ENCODE measurements at places on chromosomes 5 and 9. TPM values are rescaled to one million over a fixed set of nuclear protein-coding genes. Genes with fewer than 3 reads are reported as not detected.

Gene ZNF366
- not detected for polyA plus RNA-seq

Gene TRIM7
- polyA plus RNA-seq = 0.69 TPM

DNA sequence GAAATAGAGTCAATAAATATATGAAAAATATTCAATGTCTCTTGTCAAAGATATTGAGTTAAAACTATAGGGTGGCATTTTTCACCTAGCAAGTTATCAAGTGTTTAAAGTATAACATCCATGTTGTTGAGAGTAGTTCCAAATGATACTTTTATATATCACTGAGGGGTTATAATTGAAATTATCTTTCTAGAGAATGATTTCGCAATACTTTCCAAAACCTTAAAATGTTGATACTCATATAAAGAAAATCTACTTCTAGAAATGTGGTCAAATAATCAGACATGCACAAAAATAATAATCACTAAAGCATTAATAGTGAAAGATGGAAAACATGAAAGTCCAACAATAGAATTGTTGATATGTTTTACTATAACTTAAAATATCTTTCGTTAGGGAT is 50.1 kb downstream of the OXCT1 start:
- no peak overlapping the region for H3K27ac ChIP-seq
- H3K4me1 ChIP-seq = no peaks in the 10 kb centered on the region
- DNase-seq = no peak
- no peak overlapping the region for H3K4me3 ChIP-seq
- no peaks in the 10 kb centered on the region for H3K27me3 ChIP-seq
- H3K36me3 ChIP-seq = no peaks in the 10 kb centered on the region

DNA sequence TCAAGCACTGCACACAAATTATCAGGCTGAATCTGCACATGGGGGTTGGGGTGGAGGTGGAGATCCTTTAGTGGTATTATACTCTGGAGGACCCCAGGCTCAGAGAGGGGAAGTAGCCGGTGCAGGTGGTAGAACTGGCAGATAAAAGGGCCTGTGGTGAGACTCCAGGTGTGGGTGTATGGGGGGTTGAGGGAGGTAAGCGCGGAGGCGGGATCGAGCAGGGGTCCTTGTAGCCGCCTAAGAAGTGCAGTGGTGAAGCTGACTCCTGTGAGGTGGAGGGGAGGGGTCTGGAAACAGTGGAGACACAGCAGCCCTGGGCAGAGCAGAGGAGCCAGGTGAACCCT is 841 bp downstream of the ACSL6 start:
- no peak for DNase-seq
- H3K4me1 ChIP-seq = peaks cover 23% of the 10 kb centered on the region
- H3K27me3 ChIP-seq = no peaks in the 10 kb centered on the region
- peak overlapping the region; percentile 62 for H3K4me3 ChIP-seq
- H3K36me3 ChIP-seq = no peaks in the 10 kb centered on the region

Gene SLC27A6
- polyA plus RNA-seq = not detected

GRCh38 chr5:61811052-61811451 is 479.0 kb downstream of the ZSWIM6 start:
- no peak overlapping the region for H3K4me3 ChIP-seq
- no peak overlapping the region for H3K27ac ChIP-seq
- DNase-seq = no peak
- H3K4me1 ChIP-seq = no peaks in the 10 kb centered on the region

Gene TSLP
- not detected for polyA plus RNA-seq

- H3K27ac ChIP-seq = no peak overlapping the region
- no peaks in the 10 kb centered on the region for H3K27me3 ChIP-seq
- no peaks in the 10 kb centered on the region for H3K4me1 ChIP-seq
- H3K4me3 ChIP-seq = no peak overlapping the region
- H3K36me3 ChIP-seq = no peaks in the 10 kb centered on the region
These were observed 23.2 kb upstream of the STXBP1 start for GRCh38 chr9:127588740-127589506.

Gene FOXI1
- polyA plus RNA-seq = not detected

- no peaks in the 10 kb centered on the region for H3K27me3 ChIP-seq
- no peak overlapping the region for H3K27ac ChIP-seq
- no peak for DNase-seq
- H3K4me3 ChIP-seq = no peak overlapping the region
- H3K4me1 ChIP-seq = no peaks in the 10 kb centered on the region
These were observed 478.5 kb upstream of the SMARCA2 start for GRCh38 chr9:1536522-1537170.

DNA sequence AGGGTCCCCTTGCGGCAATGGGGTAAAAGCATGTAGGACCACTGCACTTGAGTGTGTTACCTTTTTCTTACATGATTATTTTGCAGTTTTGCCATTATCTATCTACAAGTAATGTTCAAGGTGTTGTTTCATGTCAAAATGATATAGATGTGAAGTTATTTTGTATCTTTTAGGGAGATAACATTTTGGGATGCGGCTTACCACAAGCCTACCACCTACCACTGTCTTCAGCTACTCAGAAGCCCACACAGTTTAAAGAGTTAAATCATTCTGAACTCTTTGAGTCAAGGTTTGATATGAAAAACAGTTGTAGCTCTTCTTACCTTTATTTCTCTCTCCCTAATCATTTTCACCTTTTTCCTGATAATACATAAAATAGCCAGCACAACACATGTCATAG is 19.8 kb downstream of the CERT1 start:
- H3K4me1 ChIP-seq = no peaks in the 10 kb centered on the region
- peaks cover 5% of the 10 kb centered on the region for H3K36me3 ChIP-seq
- DNase-seq = no peak
- H3K27ac ChIP-seq = no peak overlapping the region

GRCh38 chr9:79660615-79661014 is 88.8 kb downstream of the TLE4 start:
- H3K4me3 ChIP-seq = no peak overlapping the region
- H3K27me3 ChIP-seq = no peaks in the 10 kb centered on the region
- peaks cover 21% of the 10 kb centered on the region for H3K4me1 ChIP-seq
- H3K36me3 ChIP-seq = no peaks in the 10 kb centered on the region
- DNase-seq = no peak
- H3K27ac ChIP-seq = no peak overlapping the region

Gene GGTA1
- not detected for polyA plus RNA-seq

Gene SHISAL2B
- not detected for polyA plus RNA-seq

DNA sequence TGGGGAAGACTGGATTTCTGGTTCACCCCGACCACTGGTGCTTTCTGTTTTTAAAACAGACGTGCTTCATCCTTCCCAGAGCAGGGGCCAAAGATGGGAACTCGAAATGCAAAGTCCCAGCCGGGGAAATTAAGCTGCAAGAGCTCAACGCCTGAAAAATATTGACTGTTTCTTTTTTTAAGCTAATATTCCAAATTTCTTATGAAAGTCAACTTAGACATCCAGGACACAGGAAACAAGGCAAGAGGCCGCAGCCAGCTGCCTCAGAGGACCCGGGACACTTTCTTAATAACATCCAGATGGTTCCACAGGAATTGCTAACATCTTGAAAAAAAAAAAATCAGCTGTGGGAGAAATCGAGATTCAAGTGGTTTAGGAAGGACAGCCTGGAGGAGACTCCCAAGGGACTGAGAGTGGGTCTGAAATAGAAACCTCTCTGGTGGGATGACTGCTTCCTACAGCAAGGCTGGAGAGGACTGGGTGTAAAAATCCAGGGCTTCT is 144.9 kb downstream of the FGF1 start:
- H3K36me3 ChIP-seq = no peaks in the 10 kb centered on the region
- H3K4me1 ChIP-seq = no peaks in the 10 kb centered on the region
- H3K27me3 ChIP-seq = no peaks in the 10 kb centered on the region

GRCh38 chr5:2602451-2603271 is 148.8 kb downstream of the IRX2 start:
- no peaks in the 10 kb centered on the region for H3K36me3 ChIP-seq
- no peaks in the 10 kb centered on the region for H3K27me3 ChIP-seq
- DNase-seq = no peak
- H3K4me1 ChIP-seq = no peaks in the 10 kb centered on the region

- no peak for DNase-seq
- no peaks in the 10 kb centered on the region for H3K27me3 ChIP-seq
- H3K4me3 ChIP-seq = no peak overlapping the region
- peaks cover 13% of the 10 kb centered on the region for H3K36me3 ChIP-seq
- H3K27ac ChIP-seq = no peak overlapping the region
These were observed 31.6 kb downstream of the TMEM161B start for GRCh38 chr5:88236866-88237642.

- no peak for DNase-seq
- no peak overlapping the region for H3K27ac ChIP-seq
- no peak overlapping the region for H3K4me3 ChIP-seq
- peaks cover 41% of the 10 kb centered on the region for H3K36me3 ChIP-seq
These were observed 63.9 kb upstream of the OR2K2 start for GRCh38 chr9:111393971-111394370.

DNA sequence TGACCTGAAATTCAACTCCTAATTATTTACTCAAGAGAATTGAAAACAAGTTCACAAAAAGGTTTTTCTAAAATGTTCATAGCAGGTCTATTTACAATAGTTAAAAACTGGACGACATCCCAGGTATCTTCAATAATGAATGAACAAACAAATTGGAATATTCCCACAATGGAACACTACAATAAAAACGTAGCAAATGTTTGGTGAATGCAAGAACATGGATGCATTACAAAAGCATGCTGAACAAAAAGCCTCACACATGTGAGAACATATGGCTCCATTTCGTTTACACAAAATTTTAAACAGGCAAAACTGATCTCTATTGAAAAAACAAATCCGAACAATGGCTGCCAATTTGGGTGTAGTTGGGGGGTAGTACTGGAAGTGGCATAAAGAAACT is 669.9 kb downstream of the MTRR start:
- DNase-seq = no peak
- no peak overlapping the region for H3K4me3 ChIP-seq
- H3K36me3 ChIP-seq = no peaks in the 10 kb centered on the region
- H3K4me1 ChIP-seq = no peaks in the 10 kb centered on the region

GRCh38 chr9:113563826-113564497 is 100.4 kb downstream of the RGS3 start:
- H3K36me3 ChIP-seq = no peaks in the 10 kb centered on the region
- DNase-seq = no peak
- H3K4me3 ChIP-seq = no peak overlapping the region
- H3K27ac ChIP-seq = no peak overlapping the region
- H3K27me3 ChIP-seq = no peaks in the 10 kb centered on the region

Gene NEK6
- 7.1 TPM for polyA plus RNA-seq
